Stimulated activated CD4-positive, alpha-beta T cell treated with anti-CD3 and anti-CD28 coated beads, Interleukin-4, amount 100 ng/mL, for 1 hour (primary cell): ENCODE measurements at places on chromosomes 5 and 9.

DNA sequence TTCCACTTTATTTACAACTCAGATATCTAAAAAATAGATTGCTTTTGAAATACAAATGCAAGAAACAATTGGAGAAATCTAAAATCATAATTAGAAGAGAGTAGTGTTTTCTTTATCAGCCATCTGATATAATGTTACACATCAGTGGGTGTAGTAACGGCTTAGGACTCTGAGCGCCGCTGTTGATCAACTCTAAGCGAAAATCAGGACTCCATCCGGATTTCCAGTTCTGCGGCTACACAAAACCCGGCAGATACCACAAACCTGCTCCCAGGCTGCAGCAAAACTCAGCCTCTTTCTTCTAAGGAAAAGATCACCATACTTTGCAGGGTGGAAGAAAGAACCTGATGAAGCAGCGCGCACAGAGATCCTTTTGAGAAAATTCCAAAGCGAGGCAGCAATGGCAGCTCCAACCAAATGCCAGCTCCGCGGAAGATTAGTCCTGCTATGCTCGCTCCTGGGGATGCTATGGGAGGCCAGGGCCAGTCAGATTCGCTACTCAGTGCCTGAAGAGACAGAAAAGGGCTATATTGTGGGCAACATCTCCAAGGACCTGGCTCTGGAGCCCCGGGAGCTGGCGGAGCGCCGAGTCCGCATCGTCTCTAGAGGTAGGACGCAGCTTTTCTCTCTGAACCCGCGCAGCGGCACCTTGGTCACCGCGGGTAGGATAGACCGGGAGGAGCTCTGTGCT is at the start of gene PCDHGA9:
Gene PCDHGA9, plus strand, starts transcription at position 226 of the 691 bp plus-strand sequence. Its CDS starts 175 bp downstream, at position 401.
- no peak for DNase-seq

DNA sequence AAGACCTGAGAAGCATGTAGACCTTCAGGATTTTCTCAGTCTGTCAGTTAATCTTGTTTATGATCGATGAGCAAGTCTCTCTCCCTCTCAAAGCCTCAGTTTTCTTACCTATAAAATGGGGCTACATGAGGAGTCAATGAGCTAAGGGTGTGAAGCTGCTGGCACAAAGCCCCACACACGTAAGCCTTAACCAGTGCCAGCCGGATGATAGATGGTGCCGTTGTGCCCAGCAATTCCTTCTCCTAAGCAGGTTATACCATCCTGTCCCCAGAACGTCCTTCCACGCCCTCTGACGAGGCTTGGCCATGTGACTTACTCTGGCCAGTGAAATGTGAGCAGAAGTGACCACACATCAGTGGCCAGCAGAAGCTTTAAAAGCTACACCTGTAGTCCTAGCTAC is 179.0 kb downstream of the C9orf50 start:
- no peak for DNase-seq

GRCh38 chr5:178467568-178468195 is 122.5 kb downstream of the COL23A1 start:
- no peak for DNase-seq

DNA sequence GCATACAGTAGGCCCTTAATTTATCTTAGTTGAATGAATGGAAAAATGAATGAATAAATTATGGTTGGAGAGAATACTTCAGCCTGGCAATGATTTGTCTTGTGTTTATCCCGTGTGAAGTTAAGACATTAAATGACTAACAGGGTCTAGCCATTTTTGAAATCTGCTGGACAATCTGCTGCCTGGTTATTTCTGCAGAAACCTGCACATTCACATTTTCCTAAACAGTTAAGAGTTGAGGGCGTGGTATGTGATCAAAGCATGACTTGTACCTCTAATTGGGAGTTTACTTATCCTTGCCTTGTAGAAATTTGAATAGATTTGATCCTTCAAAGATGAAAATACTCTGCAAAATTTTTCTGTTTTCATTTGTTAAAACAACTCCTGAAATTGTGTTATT is 34.6 kb upstream of the NDFIP1 start:
- no peak for DNase-seq

DNA sequence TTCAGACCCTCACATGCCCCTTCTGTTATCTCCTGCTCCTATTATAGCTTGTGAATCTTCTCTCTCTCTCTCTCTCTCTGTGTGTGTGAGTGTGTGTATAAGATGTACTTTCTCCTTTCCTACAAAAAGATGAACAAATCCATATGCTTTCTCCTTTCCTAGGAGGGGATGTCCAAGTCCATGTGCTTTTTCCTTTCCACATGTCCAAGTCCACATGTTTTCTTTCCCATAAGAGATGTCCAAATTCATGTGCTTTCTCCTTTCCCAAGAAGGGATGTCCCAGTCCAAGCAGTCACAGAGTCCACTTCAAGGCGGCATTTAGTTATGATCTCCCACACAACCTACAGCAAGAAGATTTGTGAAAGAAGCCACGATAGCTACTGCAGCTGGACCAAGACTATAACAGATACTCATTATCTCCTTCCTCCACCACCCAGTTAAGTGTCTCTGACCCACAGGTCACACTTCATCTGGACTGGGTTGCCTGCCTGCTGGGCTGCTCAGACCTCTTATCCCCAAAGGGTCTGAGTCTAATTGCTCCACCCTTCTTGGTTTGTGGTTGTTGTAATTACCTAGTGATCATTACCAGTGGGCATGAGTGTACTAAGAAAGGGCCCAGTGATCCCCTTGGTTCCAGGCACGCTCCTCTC is 18.4 kb upstream of the FOXI1 start:
- DNase-seq: no peak

- DNase-seq: no peak
These were observed 14.0 kb downstream of the OBP2B start for GRCh38 chr9:133195029-133195428.

DNA sequence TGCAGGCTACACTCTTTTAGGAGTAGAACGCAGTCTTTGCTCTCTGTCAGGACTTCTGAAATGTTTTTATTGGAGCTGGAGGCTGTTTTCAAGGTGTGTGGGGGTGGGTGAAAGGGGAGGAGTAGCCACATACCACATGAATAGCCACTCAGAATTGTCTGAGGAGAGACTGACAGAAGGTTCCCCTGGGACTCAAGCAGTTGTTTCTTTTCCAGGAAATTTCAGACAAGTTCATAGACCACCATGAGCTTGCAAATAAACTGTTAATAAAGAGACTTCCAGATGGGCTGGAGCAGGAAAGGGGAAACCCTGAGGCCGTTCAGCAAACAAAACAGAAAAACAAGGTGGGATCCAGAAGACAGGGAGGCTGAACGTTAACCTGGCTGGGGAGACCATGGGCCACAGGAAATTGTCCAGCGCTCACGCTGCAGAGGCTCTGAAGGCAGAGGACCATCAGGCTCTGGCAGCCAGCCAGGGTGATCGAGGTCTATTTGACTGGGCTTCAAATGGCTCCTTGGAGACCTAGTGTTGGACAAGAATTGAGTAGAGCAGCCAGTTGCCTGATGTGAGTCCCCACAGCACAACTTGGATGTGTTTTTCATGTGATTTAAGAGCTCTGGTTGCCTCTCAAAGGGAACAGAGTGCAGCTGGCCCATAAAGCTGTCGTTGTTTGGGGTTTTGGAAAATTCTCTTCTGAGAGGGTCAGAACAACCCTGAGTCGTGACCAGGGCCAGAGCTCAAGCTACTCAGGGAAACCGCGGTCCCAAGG is 159.2 kb upstream of the RAI14 start:
- no peak for DNase-seq

DNA sequence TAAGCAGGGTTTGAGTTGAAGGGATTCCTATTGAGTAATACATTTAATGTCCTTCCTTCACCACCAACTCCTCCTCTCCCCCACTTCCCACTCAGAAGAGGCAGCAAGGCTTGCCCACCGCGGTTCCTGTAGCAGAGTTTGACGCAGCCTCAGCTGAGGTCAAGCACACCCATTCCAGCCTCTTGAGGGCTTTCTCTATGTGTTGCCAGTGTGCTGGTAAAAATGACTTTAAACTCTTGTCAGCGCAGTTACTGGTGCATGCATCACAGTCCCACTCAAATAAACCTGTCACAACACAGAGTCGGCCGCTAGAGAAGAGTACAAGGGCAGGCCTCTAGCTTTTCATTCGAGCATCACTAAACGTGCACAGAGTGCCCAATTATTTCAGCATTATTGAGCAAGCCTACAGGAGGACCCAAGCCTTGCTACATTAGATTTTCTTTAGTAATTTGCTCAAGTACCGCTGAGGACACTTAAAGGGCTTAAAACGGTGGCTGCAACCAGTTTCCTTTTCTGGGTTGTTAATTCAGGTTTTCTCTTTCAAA is 79.6 kb downstream of the TLE4 start:
- no peak for DNase-seq

DNA sequence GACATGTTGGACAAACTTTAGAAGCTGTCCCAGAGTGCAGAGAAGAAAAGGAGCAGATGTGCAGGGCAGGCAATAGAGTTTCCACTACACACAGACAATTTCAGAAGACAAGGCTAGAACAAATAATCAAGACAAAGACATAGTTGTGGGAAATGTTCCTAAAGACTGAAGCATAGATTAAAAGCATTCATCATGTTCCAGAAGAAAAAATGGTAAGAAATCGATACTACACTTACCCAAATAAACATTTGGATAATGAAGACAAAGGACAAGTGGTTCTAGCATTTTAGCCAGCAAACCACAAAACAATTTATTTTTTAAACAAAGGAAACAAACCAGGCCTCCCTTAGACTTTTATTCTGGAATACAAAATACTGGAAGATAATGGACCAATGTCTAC is 97.9 kb downstream of the FSTL4 start:
- no peak for DNase-seq

DNA sequence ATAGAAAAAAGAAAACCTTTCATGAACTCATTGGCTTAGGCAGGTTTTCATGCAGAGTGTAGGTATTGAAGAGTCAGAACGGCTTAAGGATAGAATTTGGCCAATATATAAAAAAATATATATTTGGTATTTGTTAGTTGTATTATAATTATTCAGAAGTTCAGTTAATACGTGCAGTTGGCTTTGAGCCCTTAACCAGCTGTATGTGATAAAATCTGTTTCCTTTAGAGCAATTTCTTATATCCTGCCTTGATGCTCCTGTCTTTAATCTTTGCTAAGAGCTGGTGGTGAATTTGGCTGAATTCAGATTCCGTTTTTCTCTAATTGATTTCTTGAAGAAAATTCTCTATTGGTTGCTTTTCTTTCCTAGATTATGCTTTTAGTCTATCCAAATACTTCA is 3.7 kb downstream of the ANXA1 start:
- DNase-seq: no peak

DNA sequence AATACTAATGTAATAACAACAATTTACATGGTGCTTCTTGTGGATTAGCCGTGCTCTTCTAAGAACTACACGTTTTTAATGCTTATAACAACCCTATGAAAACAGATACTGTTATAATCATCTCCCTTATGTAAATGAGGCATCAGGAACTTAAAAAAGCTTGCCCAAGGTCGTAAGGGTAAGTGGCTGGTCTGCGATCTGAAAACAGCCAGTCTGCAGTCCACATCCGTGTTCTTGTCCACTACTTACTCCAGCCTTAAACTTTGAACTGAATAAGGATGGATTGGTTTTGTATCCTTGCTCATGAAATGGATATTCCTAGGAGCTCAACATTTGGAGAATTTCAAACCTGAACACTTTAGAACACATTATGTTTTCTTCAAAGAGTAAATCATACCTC is 26.7 kb downstream of the PAM start:
- no peak for DNase-seq

GRCh38 chr5:170314541-170315095 is 17.0 kb upstream of the LCP2 start:
- no peak for DNase-seq

DNA sequence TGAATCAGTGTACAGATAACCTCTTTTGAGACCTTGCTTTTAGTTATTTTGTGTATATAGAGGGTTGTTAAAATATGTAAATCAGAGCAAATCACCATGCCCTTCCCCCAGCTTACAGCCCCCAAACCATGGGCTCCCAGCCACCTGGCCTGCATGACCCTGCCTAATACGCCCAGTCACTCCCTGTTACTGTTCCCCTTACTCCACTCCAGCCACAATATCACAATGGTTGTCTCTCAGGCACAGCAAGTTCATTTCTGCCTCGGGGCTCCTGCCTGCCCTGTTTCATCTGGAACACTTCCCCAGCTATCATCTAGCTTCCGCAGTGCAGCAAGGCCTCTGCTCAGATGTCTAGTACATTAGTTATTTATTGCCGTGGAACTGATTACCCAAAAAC is 5.0 kb upstream of the CARD19 start:
- DNase-seq: no peak

GRCh38 chr5:53089481-53089991 is 20.0 kb downstream of the MOCS2 start:
- no peak for DNase-seq

GRCh38 chr5:79396265-79396664 is 117.7 kb downstream of the HOMER1 start:
- no peak for DNase-seq

DNA sequence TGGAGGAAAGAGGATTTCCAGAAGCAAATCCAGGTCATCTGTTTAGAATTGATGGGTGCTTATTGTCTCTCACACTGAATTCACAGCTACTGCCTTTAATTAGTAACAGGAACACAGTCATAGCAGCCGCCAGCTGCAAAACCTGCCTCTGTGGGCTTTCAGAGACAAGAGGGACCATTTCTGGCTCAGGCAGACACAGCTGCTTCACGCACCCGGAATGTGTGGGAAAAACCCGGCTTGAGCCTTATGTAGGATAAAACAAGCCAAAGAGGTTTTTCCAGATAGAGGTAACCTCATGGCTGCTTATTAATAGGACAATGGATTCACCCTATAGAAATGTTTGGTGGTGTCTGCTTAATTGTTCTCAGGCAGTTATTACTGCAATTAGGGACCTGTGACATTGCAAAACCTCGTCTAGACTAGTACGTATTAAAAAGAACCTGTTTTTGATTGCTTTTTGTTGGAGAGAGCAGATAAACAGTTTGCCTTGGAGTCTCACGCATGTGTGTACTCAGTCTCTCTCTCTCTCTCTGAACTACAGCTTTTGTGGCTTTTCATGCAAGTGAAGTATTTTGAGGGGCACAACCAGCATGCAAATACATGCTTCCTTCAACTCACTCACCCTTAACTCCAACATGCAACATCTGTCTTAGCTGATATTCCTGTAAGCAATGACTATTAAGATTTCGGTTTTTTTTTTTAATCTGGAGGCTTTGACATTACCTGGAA is 302.7 kb downstream of the PLK2 start:
- DNase-seq: no peak

DNA sequence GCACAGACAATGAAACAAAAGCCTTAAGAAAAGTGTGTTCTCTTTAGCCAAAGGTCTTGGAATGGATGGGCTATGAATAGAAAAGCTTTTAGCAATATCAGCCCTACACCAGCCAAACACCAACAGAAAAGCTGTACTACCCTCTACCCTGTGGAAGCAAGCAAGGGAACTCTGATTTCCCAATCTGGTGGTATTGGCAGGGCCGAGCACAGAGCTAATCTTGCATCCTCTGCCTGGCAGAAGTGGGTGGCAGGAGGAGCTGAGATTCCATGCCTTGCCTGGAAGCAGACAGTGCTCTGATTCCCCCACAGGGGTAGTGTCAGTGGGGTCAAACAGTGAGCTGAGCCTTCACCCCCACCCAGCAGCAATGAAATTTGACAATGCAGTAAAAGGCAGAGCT is 29.6 kb upstream of the ZNF782 start:
- DNase-seq: no peak

GRCh38 chr5:74541381-74541781 is 99.1 kb downstream of the ENC1 start:
- DNase-seq: no peak
